ENCODE measurements at places on chromosomes 3 and 15.

DNA sequence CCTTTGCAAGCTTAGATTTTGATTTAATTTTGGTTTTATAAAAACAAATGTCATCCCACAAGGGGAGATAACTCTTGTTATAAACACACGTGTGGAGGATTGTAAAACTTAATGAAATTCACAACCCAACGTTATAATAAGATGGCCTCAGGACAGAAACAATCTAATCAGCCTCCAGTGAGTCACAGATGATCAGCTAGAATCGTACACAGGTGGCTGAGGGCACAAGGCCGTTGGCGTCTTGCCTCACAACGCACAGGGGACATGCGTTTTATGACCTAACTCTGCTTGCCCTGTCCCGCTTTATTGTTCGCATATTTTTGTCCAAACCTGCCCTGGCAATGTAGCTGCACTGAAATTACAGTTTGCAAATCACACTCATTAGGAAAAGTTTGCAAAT, 121.9 kb upstream of the PDZRN3 start:
- no peak for DNase-seq

DNA sequence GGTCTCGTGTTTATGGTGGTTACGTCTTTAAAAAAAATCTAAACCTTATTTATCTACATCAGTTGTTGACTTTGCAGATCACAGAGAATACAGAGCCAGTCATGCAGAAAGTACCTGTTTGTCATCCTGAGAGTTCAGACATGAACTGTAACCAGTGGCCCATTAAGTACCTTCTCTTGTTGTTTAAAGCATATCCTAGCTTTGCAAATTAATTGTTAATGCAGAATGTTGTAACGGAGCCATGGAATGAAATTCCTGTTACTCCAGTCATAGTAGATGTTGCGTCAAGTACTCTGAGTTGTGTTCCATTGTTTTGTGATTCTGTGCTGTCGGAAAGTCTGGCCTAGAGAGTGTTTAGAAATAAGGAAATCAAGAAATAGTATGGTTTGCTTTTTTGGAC, 205.2 kb downstream of the RBMS3 start:
- DNase-seq = no peak

DNA sequence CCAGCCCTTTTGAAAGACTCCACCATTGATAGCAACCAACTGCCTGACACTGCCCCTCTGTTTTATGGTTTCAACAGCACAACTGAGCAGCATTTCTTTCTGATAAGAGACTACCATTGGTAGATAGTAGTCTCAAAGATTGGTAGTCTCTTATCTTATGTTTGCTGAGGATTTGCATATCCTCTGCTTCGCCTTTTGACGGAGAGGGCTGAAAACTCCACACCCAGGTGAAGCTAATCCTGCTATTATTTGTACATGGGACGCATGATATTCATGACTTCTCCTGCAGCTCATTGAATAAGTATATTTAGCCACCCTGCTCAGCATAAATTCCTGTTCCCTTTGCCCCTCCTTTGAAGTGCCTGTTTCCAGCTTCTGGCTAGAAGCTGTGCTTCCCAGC, 119.4 kb upstream of the STRIT1 start:
- DNase-seq = no peak

GRCh38 chr3:60588806-60589205, 662.4 kb downstream of the FHIT start:
- DNase-seq = no peak

GRCh38 chr3:100001526-100002270, 112.6 kb downstream of the FILIP1L start:
- DNase-seq = no peak

- no peak for DNase-seq
Observed at GRCh38 chr15:45157974-45158373, 28.2 kb downstream of the DUOX1 start.

DNA sequence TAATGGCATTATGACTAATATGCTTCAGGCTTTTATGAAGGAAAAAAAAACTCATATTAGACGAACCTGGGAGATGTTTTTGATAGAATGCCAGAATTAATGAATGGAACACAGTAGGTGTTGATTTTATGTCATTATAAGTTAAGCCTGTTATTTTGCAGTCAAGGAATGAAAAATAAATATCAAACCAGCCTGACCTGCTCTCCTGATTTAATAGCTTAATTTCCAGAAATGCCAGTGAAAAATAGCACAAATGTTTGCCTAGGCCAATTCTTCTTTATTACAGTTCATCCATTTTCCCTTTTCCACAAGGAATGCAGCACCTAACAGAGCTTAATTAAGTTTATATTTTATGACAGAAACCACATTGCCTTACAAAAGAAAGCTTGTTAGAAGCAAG, 292.0 kb downstream of the TBL1XR1 start:
- DNase-seq = no peak

- no peak for DNase-seq
Observed at GRCh38 chr3:10283638-10284037, 9.1 kb downstream of the GHRL start.

GRCh38 chr15:41474436-41474835, 19.2 kb upstream of the ITPKA start:
- DNase-seq = no peak

GRCh38 chr3:192920411-192920810, 2.8 kb upstream of the MB21D2 start:
- no peak for DNase-seq

- DNase-seq = no peak
Observed at GRCh38 chr3:134449277-134449676, 36.5 kb downstream of the ANAPC13 start.

- DNase-seq = no peak
Observed at GRCh38 chr3:50248387-50248786, 12.4 kb downstream of the GNAI2 start.
